ENCODE measurements at places on chromosomes 3 and 15. TPM values are rescaled to one million over a fixed set of nuclear protein-coding genes. Genes with fewer than 3 reads are reported as not detected.

The SEMA3F gene
- 69.6 TPM for total RNA-seq

The ZNF385D gene
- total RNA-seq: 13.0 TPM

The NIPA2 gene
- total RNA-seq: 94.8 TPM

The MCTP2 gene
- 0.15 TPM for total RNA-seq

The STRIT1 gene
- total RNA-seq: not detected

The CPNE9 gene
- 0.13 TPM for total RNA-seq

The CD276 gene
- total RNA-seq: 99.1 TPM

All from Panc1 (cell line).